Breast epithelium (tissue), 4 donors: ENCODE measurements at places on chromosomes 5 and 9. TPM values are rescaled to one million over a fixed set of nuclear protein-coding genes. Genes with fewer than 3 reads are reported as not detected.

PGM5 gene
- total RNA-seq = 11.6 TPM

PCDHA13 gene
- 1.6 TPM for total RNA-seq

EIF4EBP3 gene
- total RNA-seq = 18.0 TPM

- DNase-seq = no peak
Measured at GRCh38 chr9:99624499-99625233, 197.0 kb upstream of the NR4A3 start.

DNA sequence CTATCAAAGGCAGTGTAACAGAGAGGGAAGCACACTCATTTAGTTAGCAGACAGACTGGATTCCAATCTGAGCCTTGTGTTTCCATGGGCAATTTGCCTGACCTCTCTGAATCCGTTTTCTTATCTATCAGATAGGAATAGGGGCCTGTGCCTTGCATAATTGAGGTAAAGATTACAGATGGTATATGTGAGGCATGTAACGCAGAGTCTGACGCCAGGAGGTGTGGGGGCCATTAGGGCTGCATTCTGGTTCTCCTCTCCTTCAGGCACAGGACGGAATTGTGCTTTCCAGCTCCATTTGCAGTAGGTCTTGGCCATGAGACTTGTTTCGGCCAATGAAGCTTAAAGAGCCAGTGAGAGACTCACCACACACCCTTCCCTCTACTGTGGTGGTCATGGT lies 97.6 kb downstream of the FRMD3 start:
- no peak for DNase-seq

DNA sequence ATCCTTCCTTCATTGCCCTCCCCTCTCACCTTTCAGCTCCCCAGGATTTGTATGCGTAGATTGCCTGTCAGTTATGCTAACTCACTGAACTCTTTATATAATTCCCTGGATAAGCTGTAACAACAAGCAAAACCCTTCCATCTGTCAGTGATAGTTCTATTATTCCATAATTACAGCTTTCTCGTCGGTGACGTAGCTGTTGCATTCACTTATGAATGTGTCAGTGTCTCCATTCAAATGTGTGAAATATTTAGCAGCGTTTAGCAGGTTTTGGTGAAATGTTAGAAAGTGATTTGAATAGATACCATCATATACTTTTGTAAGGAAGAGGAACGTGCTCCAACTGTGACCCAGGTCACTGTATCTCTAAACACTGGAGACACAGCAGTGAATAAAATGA lies 45.2 kb downstream of the PIP5K1B start:
- no peak for DNase-seq

- no peak for DNase-seq
Measured at GRCh38 chr5:9198394-9198793, 347.5 kb downstream of the SEMA5A start.

DNA sequence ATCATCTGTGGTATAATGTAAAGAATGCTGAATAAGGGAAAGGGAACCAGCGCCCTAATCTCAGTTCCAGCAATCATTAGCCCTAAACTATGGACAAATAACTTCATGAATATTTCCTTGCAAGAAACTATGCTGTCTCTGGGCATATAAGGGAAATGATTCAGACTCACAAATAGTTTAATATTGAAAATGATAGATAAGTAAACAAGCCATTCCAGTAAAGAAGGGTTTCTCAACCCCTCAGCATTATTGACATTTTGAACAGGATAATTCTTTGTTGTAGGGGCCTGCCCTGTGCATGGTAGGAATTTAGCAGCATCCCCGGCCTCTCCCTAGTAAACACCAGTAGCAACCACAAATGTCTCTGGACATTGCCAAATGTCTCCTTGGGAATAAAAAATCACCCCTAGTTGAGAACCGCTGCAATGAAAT lies 23.8 kb downstream of the C5 start:
- no peak for DNase-seq

GAS1 gene
- 48.2 TPM for total RNA-seq

- DNase-seq = no peak
Measured at GRCh38 chr5:76155536-76155935, 72.4 kb downstream of the SV2C start.
